Neural crest cell (in vitro differentiated cells): ENCODE measurements at places on chromosomes 2 and 18.

GRCh38 chr2:216151313-216152025 is 42.3 kb downstream of the XRCC5 start:
- DNase-seq = no peak

DNA sequence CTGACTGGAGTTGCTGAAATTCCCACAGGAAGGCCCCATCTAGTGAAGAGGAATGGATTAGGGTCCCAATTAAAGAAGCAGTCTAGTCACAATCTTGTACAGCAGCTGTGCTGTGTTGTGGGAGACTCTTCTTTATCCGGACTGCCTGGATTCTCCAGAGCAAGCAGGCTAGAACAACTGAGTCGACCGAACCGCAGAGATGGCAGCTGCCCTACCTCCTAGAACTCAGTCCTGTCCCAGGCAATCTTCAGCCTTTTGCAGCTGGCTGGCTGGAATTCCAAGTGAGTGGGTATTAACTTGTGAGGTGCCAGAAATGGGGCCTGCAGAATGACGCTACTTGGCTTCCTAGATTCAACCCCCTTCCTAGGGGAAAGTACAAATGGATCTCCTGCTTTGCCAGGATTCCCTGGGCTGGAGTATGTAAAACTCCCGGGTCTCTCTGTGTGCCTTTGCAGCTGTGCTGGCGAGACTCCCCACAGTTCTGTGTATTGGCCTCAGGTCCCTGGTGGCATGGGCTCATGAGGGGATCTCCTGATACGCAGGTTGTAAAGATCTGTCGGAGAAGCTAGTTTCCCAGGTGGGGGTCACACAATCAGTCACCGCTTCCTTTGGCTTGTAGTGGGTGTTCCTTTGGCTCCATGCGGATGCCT is 1952.6 kb upstream of the LRRTM1 start:
- no peak for DNase-seq

- peak; percentile 18 for DNase-seq
These were observed at the start of gene HNMT for GRCh38 chr2:137964066-137964858. Gene HNMT, plus strand, starts transcription at chr2:137964473. Its CDS starts 19 bp downstream, at chr2:137964492.

DNA sequence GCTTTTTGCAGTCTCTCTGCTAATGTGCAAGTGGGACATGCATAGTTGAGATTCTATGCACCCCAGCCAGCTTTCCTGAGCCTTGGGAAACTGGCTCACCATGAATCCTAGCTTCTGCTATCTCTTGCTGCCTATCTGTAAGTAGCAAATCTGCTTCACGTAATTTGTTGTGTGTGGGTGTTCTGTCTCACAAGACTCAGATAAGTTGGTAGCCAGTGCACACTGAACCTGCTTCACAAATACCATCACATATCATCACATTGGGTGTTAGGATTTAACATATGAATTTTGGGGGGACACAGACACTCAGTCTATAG is 13.9 kb upstream of the VRK2 start:
- no peak for DNase-seq

- DNase-seq = no peak
These were observed 2.7 kb upstream of the LRP2 start for GRCh38 chr2:169365029-169365480.

DNA sequence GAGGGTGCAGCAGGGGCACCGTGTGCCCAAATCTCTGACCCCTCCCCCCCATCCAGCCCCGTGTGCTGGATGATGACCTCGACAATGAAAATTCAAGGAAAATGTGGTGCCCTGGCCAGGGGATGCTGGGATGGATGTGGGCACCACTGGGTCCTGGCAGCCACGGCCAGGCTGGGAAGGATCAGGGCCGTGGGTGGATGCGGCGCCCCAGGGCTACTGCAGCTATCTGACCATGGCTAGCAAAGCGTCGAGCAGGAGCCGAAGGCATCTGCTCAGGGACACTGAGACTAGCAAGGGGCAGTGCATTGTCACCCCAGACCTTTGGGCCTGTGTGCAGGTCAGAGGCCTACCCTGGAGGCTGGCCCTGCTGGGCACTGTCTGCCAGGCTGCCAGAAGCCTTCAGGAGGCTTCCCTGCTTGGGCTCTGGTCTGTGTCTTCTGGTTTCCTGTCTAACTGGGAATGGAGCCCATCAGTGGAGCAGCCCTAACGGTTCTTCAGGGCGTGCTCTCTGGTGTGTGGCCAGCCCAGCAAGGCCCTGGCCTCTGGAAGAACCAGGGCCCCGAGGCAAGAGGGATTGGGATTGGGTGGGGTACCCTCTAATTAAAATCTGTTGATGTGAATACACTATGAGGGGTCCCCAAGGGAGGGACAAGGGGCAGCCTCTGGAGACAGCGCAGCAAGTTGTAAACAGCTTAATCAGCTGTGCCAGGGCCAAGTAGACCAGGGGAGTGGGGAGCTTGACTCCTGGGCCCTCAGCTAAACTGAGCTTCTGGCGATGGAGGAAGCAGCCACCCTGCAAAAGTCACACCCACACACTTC is 98.0 kb downstream of the STPG4 start:
- no peak for DNase-seq
